ENCODE measurements at places on chromosomes 16 and 17. TPM values are rescaled to one million over a fixed set of nuclear protein-coding genes. Genes with fewer than 3 reads are reported as not detected.

DNA sequence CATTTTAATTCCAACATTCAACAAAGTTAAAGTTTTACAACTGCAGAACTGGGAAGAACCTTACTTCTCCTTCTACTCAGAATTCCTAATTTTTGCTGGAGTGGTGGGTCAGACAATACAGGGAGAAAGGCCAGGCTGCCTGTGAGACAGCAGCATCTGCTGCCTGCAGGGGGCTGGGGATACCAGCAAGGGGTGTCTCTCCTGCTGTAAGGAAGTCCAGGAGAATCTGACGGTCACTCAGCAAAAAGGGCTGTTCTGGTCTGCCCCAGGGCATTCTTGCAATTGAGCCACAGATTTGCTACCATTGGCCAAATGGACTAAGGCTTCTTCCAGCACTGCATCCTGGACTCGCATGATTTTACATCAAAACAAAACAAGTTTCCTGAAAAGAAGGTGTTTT lies 426.6 kb upstream of the CDH11 start:
- DNase-seq = no peak

GRCh38 chr17:63699638-63700527 lies at the start of gene LIMD2:
TSS of gene LIMD2 (minus strand) at chr17:63700125. CDS start at chr17:63699298, 827 bp downstream.
- no peak for DNase-seq

IL34 gene
- not detected for total RNA-seq

DNA sequence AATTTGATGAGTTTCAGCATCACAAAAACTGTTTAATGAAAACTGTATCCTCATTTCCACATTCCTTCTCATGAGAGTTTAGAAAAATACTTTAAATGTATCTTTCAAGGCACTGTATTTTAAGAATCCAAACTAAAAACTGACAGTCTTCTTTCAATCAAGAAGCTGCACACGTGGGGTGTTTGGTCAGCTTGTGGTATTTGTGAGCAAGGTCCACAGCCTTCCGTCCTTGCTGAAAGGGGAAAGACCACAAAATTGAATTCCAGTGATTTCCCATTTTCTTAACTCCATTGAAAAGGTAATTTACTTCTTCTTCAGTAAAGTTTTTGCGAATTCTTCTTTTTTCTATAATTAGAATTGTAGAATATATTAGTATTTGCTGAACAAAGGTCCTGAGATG lies 3.4 kb upstream of the DYNC1LI2 start:
- no peak for DNase-seq

RCVRN gene
- total RNA-seq = not detected

- no peak for DNase-seq
Observed at GRCh38 chr17:42675348-42675964, 1.3 kb downstream of the PLEKHH3 start.

All from H4 (cell line).